Activated CD4-positive, CD25-positive, alpha-beta regulatory T cell (primary cell): ENCODE measurements at places on chromosomes 7 and 10.

DNA sequence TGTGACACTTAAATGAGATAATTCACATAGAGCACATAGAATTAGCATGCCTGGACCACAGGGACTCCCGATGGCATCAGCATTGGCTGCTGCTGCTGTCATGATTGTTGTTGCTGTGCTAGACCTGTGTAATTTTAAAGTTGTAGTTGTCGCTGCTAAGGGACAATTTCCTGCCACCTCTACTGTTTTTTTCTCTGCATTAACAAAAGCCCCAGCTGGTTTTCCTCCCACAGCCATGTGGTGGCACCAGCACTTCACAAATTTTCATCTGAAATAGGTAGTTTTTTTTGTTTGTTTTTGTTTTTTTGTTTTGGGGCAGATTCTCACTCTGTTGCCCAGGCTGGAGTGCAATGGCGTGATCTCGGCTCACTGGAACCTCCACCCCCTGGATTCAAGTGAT lies 25.4 kb upstream of the PRXL2A start:
- no peak for DNase-seq

GRCh38 chr7:374706-375311 lies 84.8 kb downstream of the FOXL3 start:
- no peak for DNase-seq

DNA sequence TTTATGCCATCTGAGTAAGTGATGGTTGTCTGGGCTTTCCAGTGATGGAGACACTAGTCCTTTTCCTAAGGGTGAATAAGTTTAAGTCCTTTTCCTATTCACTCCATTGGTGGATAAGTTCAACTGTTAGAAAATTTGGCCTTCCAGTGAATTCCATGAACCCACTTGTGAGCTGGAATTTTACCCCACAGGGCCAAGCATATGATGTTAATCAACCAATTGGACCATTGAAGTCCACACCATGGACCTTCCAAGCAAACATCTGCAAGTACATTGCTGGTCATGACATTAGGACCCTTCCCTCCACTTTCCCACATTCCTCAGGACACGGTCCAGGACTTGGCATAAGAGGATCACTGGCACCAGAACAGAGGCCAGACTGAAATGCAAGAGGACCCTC lies 381.4 kb downstream of the RPS24 start:
- DNase-seq: no peak

DNA sequence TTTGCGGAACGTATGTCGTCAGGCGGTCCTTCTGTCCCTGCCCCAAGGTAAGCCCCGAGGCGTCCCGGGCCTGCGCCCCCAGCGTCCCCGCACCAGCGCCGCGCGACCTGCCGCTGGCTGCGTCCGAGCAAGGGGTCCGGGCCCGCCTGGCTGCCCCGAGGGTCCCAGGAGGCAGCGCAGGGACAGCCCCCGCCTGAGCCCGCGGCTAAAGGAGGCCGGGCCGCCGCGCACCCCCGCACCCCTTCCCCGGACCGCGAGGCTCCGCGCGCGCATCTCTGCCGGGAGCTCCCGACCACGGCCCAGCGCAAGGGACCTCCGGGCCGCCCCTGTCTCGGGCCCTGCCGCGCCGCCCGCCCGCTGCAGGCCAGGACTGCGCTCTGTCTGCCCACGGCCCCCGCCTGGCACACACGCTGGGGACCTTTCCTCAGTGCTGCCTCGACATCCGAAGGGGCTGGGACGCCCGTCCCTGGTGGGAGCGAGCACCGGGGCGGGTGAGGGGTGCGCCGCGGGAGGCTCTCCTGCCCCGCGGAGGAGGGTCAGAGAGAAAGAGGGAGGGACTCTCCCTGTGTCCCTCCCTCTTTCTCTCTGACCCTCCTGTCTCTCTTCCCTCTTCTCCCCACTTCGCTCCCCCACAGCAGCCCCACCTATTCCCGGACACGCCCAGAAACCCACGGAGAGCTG lies 25.0 kb downstream of the SHH start:
- no peak for DNase-seq

GRCh38 chr10:554182-554848 lies 135.2 kb downstream of the DIP2C start:
- DNase-seq: no peak

DNA sequence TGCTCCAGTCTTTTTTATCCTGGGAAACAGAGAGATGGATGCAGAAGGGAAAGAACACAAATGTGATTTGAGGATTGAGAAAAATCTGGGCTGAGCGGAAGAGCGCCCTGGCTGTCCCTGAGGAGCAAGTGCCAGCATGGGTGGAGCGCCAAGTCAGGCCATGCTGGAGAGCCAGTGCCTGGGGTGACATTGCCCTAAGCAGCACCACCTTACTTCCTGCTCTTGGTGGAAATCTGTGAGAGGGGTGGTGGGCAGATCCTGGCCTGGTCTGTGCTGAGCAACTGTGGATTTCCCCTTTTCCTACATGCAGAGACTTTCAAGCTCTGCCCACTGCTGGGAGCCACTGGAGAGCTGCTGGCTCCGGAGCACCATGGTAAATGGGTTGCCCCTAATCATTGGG lies 36.9 kb downstream of the DDIT4 start:
- DNase-seq: no peak

- DNase-seq: no peak
Measured at GRCh38 chr7:67478066-67478465, 481.4 kb downstream of the TYW1 start.

DNA sequence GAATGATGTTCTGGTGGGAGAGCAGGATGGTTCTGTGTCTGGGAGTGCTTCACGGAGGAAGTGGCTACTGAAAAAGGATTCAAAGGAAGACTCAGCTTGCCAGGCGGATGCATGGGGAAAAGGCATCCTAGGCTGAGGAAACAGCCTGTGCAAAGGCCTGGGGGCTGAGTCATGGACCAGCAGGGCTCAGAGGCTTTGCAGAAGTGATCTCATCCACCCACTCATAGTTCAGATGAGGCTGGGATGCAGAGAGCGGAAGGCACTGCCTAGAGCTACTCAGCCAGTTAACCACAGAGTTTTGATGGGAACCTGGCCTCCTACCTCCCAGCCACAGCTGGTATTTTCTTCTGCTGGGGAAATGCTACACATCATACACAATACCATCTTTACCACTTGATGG lies 15.8 kb upstream of the ADAMTS14 start:
- no peak for DNase-seq

- DNase-seq: no peak
Measured at GRCh38 chr7:33369888-33370287, 240.5 kb downstream of the BBS9 start.

- peak; percentile 17 for DNase-seq
Measured at GRCh38 chr10:69180525-69181204, 631 bp downstream of the SUPV3L1 start.

GRCh38 chr10:13613519-13613918 lies 26.8 kb downstream of the PRPF18 start:
- no peak for DNase-seq
